ENCODE measurements at places on chromosomes 5 and 9. TPM values are rescaled to one million over a fixed set of nuclear protein-coding genes. Genes with fewer than 3 reads are reported as not detected.

- H3K36me3 ChIP-seq, result no peaks in the 10 kb centered on the region
- H3K4me1 ChIP-seq, result no peaks in the 10 kb centered on the region
- no peak overlapping the region for H3K4me3 ChIP-seq
- no peaks in the 10 kb centered on the region for H3K27me3 ChIP-seq
Measured at GRCh38 chr5:59790376-59790775, 103.2 kb downstream of the PDE4D start.

- no peaks in the 10 kb centered on the region for H3K27me3 ChIP-seq
- no peak overlapping the region for H3K4me3 ChIP-seq
- H3K27ac ChIP-seq, result no peak overlapping the region
- DNase-seq, result no peak
- H3K36me3 ChIP-seq, result no peaks in the 10 kb centered on the region
Measured at GRCh38 chr5:402615-403359, 40.2 kb upstream of the EXOC3 start.

DNA sequence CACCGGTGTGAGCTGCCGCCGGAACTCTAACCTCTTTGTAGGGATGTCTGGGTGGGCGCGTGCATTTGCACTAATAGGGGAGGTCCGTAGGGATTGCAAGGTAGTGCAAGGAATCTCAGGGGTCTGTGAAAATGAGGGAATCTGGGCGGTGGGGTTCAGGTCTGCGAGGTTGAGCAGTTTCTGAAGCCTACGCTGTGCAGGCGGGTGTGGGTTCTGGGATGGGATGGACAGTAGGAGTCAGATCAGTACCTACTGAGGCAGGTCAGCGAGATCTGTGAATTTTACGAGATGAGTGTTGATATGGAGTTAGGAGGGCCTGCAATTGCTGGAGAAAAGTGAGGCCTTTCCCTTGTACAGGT, 856 bp upstream of the ATOSB start:
- no peak for DNase-seq
- peak overlapping the region; percentile 71 for H3K27ac ChIP-seq

GRCh38 chr9:133103183-133103986, 17.7 kb downstream of the RALGDS start:
- H3K27me3 ChIP-seq, result no peaks in the 10 kb centered on the region
- DNase-seq, result peak; percentile 79
- H3K4me3 ChIP-seq, result no peak overlapping the region
- no peaks in the 10 kb centered on the region for H3K4me1 ChIP-seq

DNA sequence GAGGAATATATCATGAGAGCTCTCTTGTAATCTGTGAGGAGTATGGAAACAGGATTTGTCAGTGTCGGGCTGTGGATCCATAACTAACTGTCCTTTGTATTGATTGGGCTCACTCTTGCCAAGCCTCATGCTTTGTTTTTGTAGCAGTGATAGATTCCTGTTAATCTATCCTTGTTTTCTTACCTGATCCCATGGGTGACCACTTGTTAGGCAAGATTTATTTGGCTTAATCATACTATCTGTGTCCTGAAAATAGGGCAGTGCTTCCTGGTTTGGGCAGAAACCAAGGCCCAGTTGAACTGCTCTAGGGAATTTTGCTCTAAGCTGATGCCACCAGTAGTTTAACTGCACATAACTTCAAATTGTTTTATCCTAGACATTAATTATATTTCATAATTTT, 6.1 kb downstream of the NDFIP1 start:
- H3K27me3 ChIP-seq, result no peaks in the 10 kb centered on the region
- H3K4me1 ChIP-seq, result peaks cover 19% of the 10 kb centered on the region
- H3K27ac ChIP-seq, result peak overlapping the region; percentile 0
- DNase-seq, result no peak
- H3K36me3 ChIP-seq, result no peaks in the 10 kb centered on the region

ZNF462 gene
- 5.8 TPM for total RNA-seq

TTC23L gene
- total RNA-seq, result 0.58 TPM

PITX1 gene
- not detected for total RNA-seq

ANKRD18B gene
- 0.97 TPM for total RNA-seq

LCN9 gene
- not detected for total RNA-seq

Data from pancreas (tissue), 10 donors.